ENCODE measurements at places on chromosomes 5 and 9.

- DNase-seq, result no peak
Measured at GRCh38 chr9:5112109-5112592, 73.3 kb downstream of the INSL6 start.

- DNase-seq, result no peak
Measured at GRCh38 chr5:169009123-169009522, 291.8 kb downstream of the SLIT3 start.

DNA sequence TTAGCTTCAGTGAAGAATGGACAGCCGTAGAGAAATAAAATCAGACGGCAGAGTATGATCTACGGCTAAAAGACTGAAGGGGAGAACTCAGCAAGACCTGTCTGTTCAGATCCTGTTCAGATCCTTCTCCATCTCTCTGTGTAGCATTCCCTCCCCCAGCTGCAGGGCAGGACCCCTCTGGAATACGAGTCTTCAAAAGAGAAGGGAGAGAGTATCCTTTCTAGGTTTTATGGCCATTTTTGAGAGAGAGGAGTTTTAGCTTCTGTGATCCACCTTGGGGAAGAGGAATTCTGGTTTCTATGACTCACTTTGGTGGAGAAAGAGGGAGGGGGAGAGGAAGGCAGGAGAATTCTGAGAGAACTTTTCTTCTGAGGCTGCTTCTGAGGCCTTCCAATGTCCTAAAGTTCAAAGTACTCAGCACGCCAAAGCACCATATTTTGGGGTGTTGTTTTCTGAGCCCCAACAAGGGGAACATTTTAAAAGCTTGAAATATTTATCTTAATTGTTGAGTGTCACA, 194.4 kb upstream of the TLE4 start:
- no peak for DNase-seq

DNA sequence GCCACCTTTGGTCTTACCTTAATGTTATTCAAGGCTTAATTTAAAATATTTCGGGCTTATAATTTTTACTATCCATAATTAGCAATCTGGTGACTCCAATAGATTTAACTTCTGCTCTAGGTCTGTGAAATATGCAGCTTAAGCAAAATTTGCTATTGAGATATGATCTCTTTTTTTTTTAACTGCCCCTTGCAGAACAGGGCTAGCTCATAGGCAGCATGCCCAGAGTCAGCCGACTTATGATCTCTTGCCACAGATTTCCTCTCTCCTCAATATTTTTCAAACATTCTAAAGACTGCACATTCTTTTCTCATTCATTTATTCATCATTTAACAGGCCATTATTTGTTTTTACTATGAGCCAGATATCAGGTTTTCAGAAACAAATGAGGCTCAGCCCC, 4.5 kb downstream of the TTC23L start:
- DNase-seq, result no peak

- DNase-seq, result no peak
Measured at GRCh38 chr5:119292701-119293515, 62.9 kb upstream of the TNFAIP8 start.

DNA sequence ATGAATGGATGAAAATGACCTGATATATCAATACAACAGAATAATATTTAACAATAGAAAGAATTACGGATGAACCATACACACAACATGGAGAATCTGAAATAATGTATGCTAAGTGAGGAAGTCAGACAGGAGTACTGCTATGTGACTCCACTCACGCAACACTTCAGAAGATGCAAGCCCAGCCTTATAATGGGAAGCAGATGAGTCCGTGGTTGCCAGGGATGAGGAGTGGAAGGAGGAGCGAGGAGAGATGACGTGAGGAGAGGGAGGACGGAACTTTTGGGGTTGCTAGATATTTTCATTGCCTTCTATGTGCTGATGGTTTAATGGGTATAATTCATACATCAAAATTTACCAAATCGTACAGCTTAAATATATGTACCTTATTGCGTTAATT, 55.4 kb upstream of the ERCC6L2 start:
- DNase-seq, result no peak

- no peak for DNase-seq
Measured at GRCh38 chr9:75893106-75893505, 2.6 kb downstream of the PCSK5 start.

- DNase-seq, result no peak
Measured at GRCh38 chr5:1227667-1228066, 2.5 kb downstream of the SLC6A18 start.

DNA sequence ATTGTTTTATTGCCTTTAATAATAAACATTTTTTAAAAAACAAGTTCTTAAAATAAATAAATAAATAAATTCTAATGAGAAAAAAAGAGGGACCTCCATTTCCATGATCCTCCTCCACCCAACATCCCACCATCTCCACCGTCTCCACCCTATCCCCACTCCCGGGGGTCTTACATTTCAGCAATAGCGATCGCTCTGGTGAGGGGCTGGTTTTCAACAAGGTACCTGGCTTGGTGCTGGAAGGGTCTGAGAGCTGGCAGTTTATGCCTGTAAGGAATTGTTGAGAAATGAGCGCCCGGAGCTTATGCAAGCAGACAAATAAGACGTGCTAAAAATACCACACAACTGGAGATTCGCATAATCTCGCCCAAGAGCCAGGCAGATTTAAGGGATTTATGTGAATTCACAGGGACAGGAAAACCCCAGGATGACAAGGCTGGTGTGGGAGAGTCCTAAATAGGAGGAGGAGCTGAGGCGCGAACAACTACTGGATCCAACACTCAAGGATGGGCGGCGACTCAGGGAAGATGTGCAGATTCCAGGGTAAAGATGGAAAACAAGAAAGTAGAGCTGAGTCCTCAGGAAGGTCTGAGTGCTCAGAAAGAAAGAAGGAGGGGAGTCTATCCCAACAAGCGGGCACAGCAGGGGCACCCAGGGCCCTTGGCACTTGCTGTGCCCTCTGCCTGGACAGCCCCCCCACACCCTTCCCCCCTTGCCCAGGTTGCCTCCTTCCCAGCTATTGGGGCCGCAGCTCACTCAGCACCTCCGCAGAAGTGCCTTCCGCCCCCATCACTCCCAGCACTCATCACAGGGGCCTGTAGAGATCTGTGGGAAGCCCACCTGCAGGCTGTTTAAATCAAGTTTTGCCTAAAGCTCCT, 27.0 kb downstream of the TRIM14 start:
- no peak for DNase-seq
